ENCODE measurements at places on chromosomes 2 and 18. TPM values are rescaled to one million over a fixed set of nuclear protein-coding genes. Genes with fewer than 3 reads are reported as not detected.

Gene CD226
- total RNA-seq = 2.7 TPM

DNA sequence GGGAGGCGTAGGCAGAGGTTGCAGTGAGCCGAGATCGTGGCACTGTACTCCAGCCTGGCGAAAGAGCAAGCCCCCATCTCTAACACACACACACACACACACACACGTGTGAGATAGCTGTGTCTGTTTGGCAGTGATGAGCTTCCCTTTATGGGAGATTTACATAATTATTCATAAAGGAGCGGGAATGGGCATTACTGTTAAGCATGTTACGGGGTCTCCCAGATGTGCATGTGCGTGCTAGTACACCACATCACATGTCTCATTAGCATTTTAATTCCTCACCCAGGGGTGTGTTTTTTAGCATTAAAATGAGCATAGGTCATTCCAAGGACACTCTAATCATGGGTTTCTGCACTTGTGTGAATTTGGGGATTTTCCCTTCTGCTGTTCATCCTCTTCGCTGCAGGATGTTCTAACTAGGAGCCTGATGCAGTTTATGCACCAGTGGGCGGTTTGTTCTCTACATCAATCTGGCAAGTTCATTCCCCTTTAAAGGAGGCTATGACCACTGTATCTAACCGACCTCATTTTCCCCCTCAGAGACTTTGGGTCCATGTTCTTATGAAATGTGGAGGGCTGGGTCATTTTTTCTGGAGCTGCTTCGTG lies 1.0 kb upstream of the FAM178B start:
- no peak for DNase-seq
- no peaks in the 10 kb centered on the region for H3K27me3 ChIP-seq
- H3K27ac ChIP-seq = no peak overlapping the region
- H3K4me1 ChIP-seq = peaks cover 21% of the 10 kb centered on the region

DNA sequence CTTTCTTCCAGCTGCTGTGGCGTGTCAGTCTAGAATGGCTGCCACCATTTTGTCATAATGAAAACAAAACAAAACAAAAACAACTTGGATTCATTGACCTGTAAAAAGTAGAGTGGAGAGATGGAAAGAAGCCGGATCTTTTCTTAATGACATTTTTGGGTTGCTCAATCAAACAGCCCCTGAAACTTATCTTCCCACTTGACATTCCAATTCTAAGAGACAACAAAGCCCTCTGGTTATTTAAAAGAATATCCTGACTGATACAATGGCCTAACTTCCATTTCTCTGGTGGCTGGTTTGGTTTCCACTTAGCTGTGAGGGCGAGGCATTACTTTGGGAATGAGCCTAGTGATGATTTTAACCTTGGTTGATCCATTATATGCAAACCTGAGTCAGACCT lies 123.7 kb downstream of the AQP4 start:
- DNase-seq = peak; percentile 31
- no peaks in the 10 kb centered on the region for H3K27me3 ChIP-seq
- H3K36me3 ChIP-seq = no peaks in the 10 kb centered on the region
- H3K4me3 ChIP-seq = no peak overlapping the region

Gene NMS
- not detected for total RNA-seq

- no peaks in the 10 kb centered on the region for H3K4me1 ChIP-seq
- H3K27ac ChIP-seq = no peak overlapping the region
- DNase-seq = no peak
- no peaks in the 10 kb centered on the region for H3K27me3 ChIP-seq
Observed at GRCh38 chr2:179429060-179429471, 164.4 kb upstream of the SESTD1 start.

DNA sequence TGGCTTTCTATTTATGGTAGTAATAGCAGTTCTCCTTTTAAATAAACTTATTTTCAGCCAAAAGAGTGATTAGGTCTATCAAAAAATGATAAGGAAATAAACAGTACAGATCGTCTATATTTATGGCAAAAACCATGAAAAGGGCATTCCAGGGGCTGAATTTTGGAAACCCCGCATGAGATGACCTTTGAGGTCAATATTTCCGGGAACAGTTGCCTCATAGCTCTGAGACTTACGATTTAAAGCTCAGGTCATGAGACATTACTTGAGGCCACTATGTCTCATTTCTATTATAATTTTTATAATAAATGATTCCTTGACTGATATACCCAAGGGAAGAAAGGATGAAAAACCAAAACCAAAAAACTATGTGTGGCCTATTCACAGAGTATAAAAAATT lies 101.1 kb downstream of the LDLRAD4 start:
- H3K27ac ChIP-seq = peak overlapping the region; percentile 14
- no peak overlapping the region for H3K4me3 ChIP-seq
- H3K27me3 ChIP-seq = no peaks in the 10 kb centered on the region
- DNase-seq = peak; percentile 39
- peaks cover 10% of the 10 kb centered on the region for H3K4me1 ChIP-seq

DNA sequence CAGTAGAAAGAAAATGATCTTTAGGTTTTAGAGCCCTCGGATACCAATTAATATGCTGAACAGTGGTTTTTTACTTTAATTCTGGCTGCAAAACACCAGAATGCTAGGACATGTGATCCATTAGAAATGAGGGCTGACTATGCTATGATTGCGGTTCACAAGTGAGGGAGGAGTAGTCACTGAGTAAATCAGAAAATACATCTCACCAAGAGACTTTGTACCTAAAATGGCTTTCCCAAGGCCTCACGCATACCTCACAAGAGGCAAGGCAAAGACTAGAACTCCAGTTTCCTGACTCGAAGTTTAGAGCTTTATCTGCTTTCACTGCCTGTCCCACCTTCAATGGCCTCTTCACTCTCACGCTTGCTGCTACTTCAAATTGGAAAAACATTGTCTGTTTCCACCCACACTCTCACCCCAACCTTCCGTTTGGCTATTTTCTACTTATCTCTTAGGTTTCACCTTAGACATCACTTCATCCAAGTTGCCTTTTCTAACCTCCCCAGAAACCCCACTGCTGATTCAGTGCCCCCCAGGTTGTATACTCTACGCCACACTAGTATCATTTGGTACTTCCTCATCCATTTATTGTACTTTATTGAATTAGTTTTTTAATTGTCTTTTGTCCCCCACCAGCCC lies 5.1 kb upstream of the MBD2 start:
- peaks cover 4% of the 10 kb centered on the region for H3K4me1 ChIP-seq
- H3K27me3 ChIP-seq = no peaks in the 10 kb centered on the region
- no peaks in the 10 kb centered on the region for H3K36me3 ChIP-seq

- H3K4me3 ChIP-seq = no peak overlapping the region
- H3K27me3 ChIP-seq = no peaks in the 10 kb centered on the region
- H3K4me1 ChIP-seq = peaks cover 10% of the 10 kb centered on the region
- no peak for DNase-seq
Observed at GRCh38 chr2:84519332-84519957, 3.1 kb downstream of the DNAH6 start.

DNA sequence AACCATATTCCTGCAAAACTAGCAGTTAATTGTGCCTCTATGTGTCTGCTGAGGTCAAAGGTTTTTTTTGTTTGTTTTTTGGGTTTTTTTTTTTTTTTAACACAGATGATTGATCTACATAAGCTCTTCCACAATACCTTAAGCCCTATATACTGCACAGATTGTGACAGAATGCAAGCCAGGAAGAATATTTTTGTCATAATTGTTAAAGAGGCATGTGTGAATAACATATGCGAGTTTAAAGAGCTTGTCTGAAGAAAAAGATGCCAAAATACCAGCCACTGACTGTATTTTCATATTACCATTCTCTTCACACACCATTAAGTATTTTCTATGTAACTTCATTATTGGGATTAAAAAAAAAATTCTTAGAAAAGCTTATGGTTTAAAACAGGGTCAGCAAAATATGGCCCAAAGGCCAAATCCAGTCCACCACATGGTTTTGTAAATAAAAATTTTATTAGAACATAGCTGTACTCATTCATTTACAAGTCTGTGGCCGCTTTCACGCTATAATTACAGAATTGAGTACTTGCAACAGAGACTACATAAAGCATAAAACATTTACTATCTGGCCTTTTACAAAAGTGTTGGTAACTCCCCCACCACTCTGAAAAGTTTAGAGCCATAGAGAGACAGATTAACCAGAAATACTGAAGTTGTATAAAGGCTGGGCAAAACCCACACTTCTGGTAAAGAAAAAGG lies 89.9 kb downstream of the TRIP12 start:
- DNase-seq = no peak
- no peak overlapping the region for H3K4me3 ChIP-seq
- H3K36me3 ChIP-seq = peaks cover 38% of the 10 kb centered on the region
- no peak overlapping the region for H3K27ac ChIP-seq

Gene ARID5A
- total RNA-seq = 238 TPM

Gene CCDC121
- total RNA-seq = 2.7 TPM

Gene C18orf54
- 0.84 TPM for total RNA-seq

Gene TMEM185B
- total RNA-seq = 31.4 TPM

- H3K4me3 ChIP-seq = peak overlapping the region; percentile 93
- peak overlapping the region; percentile 93 for H3K27ac ChIP-seq
- H3K36me3 ChIP-seq = no peaks in the 10 kb centered on the region
- peaks cover 35% of the 10 kb centered on the region for H3K4me1 ChIP-seq
- peak; percentile 91 for DNase-seq
Observed at GRCh38 chr2:111898703-111899514, 502 bp downstream of the MERTK start.

- DNase-seq = no peak
- H3K27ac ChIP-seq = no peak overlapping the region
- no peaks in the 10 kb centered on the region for H3K4me1 ChIP-seq
- H3K27me3 ChIP-seq = no peaks in the 10 kb centered on the region
Observed at GRCh38 chr2:240886023-240886565, 9.9 kb downstream of the MAB21L4 start.

GRCh38 chr2:169702996-169703395 lies 8.7 kb downstream of the PHOSPHO2 start:
- H3K27me3 ChIP-seq = no peaks in the 10 kb centered on the region
- H3K27ac ChIP-seq = no peak overlapping the region
- H3K4me3 ChIP-seq = no peak overlapping the region
- DNase-seq = no peak

DNA sequence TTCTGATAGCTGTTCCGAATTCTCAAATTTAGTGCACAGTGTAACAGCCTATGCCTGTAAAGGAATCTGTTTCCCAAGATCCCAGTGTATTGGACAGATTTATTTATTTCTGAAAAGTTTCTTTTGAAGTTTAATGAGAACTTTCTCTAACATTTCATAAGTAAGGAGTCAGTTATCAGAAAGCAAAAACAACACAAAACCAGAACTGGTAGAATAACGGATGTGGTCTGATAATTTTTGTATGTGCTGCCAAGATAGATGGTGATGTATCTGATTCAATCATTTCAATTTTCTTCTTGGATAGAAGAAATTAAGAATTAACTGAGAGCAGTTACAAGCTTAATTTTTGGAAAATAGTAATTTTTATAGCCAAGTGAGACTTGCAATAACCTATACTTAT lies 374.3 kb downstream of the SOCS6 start:
- H3K4me3 ChIP-seq = no peak overlapping the region
- H3K4me1 ChIP-seq = no peaks in the 10 kb centered on the region
- H3K27me3 ChIP-seq = no peaks in the 10 kb centered on the region
- no peak for DNase-seq
- H3K36me3 ChIP-seq = no peaks in the 10 kb centered on the region
- H3K27ac ChIP-seq = no peak overlapping the region

Gene TLX2
- total RNA-seq = not detected

GRCh38 chr18:72830109-72830508 lies 37.7 kb downstream of the NETO1 start:
- H3K4me3 ChIP-seq = no peak overlapping the region
- no peaks in the 10 kb centered on the region for H3K4me1 ChIP-seq

- H3K4me1 ChIP-seq = peaks cover 49% of the 10 kb centered on the region
- H3K27ac ChIP-seq = no peak overlapping the region
- no peak overlapping the region for H3K4me3 ChIP-seq
- no peaks in the 10 kb centered on the region for H3K27me3 ChIP-seq
Observed at GRCh38 chr2:236565879-236566402, 3.7 kb upstream of the ACKR3 start.

- peak overlapping the region; percentile 77 for H3K27ac ChIP-seq
- peaks cover 53% of the 10 kb centered on the region for H3K36me3 ChIP-seq
- no peak for DNase-seq
- H3K4me1 ChIP-seq = peaks cover 78% of the 10 kb centered on the region
- H3K27me3 ChIP-seq = no peaks in the 10 kb centered on the region
Observed at GRCh38 chr18:12317664-12318333, 9.8 kb downstream of the TUBB6 start.

DNA sequence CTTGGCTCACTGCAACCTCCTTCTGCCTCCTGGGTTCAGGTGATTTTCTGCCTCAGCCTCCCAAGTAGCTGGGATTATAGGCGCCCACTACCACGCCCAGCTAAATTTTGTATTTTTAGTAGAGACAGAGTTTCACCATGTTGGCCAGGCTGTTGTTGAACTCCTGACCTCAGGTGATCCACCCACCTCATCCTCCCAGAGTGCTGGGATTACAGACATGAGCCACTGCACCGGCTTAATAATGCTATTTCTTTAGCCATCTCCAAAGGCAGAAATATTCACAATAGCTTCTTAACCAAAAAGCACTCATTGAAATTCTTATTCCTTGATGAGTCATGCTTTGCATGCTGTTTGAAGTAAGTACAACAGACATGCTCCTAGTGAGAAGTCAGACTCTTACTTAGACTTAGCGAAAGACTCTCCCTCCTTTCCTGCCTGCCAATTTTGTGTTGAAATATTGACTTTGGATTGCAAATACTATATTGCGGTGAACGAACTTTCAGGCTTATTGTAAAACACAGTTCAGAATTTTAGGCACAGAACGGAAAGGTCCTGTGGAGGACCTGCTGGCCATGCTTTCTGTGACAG lies 4.4 kb downstream of the ACTR3 start:
- no peak overlapping the region for H3K4me3 ChIP-seq
- H3K36me3 ChIP-seq = no peaks in the 10 kb centered on the region
- H3K27ac ChIP-seq = peak overlapping the region; percentile 99
- DNase-seq = no peak
- peaks cover 80% of the 10 kb centered on the region for H3K4me1 ChIP-seq

DNA sequence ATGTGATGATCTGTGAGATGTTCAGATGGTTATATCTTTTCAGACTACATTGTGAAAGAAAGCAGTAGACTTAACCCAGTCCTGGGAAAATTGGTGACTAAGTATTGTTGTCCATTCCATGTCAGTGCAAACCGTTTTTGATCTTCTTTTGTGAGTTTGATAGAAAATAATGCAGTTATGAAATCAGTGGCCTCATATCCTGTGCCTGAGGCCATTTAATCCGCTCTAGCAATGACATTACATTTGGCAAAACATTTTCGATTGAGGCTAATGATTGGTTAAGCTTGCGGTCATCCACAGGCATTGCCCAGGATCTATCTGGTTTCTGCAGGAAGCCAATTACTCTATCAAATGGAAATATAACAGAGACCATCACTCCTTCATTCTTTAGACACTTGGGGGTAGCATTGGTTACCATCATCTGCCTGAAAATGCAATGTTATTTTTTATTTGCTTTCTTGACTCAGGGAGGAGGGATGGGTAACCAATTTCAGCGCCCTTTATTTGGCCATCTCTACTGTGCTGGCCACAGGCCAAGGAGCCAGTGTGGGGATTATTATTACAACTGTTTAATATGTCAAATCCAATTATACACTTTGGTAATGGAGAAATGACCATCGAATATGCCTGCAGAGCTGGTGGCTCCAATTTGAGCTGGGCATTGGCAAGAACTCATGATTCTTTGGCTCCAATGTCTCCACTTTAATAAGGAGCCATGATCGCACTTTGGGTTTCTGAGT lies 33.6 kb downstream of the TRIB2 start:
- H3K4me1 ChIP-seq = peaks cover 9% of the 10 kb centered on the region
- H3K36me3 ChIP-seq = no peaks in the 10 kb centered on the region
- no peak overlapping the region for H3K4me3 ChIP-seq
- DNase-seq = no peak
- H3K27me3 ChIP-seq = no peaks in the 10 kb centered on the region
- no peak overlapping the region for H3K27ac ChIP-seq

Measured in esophagus muscularis mucosa (tissue), 4 donors.